EL (cell line): ENCODE measurements at places on chromosomes 11 and 22.

DNA sequence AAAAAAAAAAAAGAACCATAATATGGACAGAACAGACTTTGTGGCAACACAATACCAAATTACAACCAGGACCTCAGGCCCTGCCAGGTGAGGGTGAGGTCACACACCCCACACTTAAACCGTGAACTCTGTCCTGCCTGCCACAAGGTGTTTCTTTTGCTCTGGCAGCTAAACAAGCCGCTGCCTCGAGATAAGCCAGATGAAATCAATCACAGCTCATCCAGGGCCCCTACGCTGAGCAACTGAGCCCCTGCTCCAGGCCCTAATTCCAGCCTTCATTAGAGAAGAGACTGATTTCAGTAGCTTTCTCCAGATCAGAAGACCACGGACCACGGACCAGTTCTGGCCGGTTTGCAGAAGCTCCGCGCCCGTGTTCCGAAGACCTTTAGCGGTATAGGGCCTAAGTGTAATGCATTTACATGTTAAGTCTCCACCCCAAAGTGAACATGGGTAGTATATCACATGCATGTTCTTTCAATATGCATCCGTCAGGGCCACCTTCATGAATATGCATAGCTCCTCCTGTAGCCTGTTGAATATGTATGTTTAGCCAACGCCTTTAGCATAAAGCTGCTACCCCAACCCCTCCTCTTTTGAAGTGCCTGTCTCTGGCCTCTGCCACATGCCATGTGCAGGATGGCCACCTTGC, 14.8 kb upstream of the RAC2 start:
- DNase-seq = no peak

GRCh38 chr11:115193914-115194801, 310.1 kb downstream of the CADM1 start:
- DNase-seq = no peak

- DNase-seq = no peak
Measured at GRCh38 chr11:115906171-115906570, 402.0 kb upstream of the CADM1 start.

DNA sequence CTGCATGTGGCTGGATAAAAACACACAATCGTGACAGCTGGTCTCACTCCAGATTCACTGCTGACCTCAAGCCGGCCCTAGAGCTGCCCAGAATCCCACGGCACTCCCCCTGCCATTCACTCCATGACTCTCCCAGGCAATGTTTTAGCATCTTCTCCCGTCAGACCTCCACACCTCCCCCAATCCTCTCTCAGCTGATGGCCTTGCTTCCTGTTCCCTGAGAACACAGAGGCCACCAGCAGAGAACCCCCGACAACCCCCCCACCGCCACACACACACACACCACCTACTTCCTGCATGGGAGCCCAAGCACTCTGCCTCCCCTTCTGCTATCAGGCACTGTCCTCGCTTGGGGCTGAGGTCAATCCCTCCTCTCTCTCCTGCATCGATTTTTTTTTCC, 9.3 kb downstream of the TNKS1BP1 start:
- peak; percentile 18 for DNase-seq

GRCh38 chr11:26839911-26840698, 118.2 kb upstream of the SLC5A12 start:
- no peak for DNase-seq

DNA sequence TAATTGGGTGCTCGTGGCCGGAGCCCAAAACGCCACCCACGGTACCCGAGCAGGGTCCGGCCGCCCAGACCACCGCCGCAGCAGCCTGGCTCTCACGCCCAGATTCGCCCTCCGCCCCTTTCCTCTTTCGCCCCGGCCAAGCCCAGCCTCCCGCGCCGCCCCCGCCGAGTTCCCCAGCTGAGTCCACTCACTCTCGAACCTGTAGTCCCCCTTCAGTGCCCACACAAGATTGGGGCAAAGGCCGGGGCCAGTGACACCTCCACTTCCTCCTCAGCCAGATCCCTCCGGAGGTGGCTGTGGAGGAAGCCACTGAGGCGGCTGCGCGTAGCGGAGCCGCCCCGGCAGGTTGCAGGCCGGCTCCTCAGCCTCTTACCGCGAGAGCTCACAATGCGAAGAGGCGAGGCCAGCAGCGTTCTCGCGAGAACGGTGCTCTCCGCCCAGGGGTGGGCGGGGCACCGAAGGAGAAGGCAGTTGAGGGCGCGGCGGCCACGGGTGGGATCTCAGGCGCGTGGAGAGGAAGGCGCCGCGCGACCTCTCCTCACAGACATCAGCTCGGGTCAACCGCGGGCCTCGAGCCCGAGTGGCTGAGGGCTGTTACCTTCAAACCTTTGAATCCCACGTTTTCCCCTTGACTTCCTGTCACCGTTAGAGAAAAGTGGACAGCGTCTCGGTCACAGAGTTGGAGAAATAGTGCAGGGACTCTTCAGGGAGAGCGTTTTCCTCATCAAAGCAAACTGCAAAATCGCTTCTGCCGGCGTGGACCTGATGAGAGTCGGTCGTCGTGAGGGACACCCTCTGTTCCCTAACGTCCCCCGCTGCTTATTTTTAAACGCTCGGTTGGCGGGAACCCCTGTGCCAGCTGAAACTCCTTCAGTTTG, at the start of gene BTBD10:
Gene BTBD10, minus strand, starts transcription at position 322 of the 878 bp plus-strand sequence. CDS start 18,098 bp downstream, outside the sequence.
- peak; percentile 95 for DNase-seq

DNA sequence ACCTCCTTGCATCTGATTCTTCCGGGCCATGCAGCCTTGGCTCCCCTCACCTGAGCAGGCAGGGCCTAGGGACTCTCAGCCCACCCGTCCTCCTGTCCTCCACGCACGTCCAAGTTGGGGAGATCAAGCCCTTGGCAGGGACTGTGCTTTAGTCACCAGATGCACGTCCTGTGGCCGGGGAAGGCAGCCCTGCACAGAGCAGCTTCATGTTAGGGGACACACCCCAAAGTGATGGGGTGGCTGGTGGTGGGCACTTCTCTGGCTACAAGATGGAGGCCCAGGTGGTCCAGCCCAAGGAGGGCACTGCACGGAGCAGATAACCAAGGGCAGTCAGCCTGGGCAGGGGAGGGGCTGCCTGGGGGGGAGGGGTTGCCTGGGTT, 1.2 kb downstream of the MUC5B start:
- no peak for DNase-seq

GRCh38 chr22:49046546-49047361, 780.9 kb downstream of the BRD1 start:
- no peak for DNase-seq

DNA sequence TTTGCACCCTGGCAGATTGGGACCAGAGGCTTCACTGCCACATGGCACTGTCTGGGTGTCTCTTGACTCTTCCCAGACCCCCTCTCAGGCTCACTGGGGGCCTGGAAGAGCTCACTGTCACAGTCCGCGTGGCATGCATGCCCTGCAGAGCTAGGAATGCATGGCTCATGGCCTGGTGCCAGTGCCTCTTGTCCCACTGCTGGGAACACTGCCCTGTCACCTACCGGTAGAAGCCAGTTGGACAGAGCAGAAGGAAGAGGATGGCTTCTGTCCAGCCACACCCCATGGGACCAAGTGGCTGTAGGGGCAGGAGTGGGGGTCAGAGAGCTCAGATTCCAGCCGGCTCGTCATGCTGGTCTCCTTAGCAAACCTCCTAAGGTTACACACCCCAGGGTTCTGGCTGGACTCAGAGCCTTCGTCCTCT, 29.7 kb downstream of the MB start:
- no peak for DNase-seq

DNA sequence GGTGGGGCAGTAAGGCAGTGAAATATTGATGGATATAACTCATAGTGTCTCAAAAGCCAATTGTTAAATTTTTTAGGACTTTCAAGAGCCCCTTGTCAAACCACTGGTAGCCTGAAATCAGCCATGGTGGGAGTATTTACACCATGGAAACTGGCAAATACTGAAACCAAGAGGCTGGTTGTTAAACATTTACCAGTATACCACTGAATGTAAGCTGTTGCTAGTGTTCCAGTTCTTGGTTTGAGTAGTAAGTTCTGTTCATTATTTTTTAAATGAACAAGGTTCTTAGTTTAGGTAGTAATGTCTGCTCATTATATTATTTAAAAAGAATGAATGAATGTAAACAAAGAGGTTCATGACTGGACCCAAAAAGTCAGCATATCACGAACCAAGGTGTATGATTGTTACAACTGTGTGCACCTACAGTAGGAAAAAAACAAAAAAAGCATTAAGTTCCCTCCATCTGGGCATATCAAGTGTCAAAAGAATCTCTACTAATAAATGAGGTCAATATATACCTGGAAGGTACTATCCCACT, 4.5 kb upstream of the EIF3F start:
- no peak for DNase-seq

GRCh38 chr11:95668131-95668530, 121.5 kb downstream of the FAM76B start:
- no peak for DNase-seq

DNA sequence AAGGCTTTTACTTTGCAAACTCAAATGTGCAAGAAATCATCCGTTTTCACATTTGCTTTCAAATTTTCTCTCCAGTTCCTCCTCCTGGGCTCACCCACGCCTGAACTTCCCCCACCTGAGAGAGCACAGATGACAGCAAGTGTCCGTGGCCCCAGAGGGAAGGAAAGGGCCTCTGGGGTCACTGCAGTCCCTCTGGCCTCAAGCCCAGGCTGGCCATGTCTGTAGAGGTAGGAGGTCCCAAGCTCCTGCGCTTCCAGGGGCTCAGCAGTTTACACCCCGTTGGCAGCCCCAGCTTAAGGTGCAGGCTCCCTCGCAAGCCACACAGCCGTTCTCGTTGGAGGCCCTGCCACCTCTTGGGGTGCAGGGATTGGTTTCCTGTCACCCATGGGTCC, 40.5 kb upstream of the PRDM11 start:
- no peak for DNase-seq

GRCh38 chr11:69201764-69202370, 46.1 kb downstream of the SMIM38 start:
- DNase-seq = no peak

- DNase-seq = peak; percentile 19
Measured at GRCh38 chr22:38925571-38926041, 31.8 kb upstream of the APOBEC3A start.

DNA sequence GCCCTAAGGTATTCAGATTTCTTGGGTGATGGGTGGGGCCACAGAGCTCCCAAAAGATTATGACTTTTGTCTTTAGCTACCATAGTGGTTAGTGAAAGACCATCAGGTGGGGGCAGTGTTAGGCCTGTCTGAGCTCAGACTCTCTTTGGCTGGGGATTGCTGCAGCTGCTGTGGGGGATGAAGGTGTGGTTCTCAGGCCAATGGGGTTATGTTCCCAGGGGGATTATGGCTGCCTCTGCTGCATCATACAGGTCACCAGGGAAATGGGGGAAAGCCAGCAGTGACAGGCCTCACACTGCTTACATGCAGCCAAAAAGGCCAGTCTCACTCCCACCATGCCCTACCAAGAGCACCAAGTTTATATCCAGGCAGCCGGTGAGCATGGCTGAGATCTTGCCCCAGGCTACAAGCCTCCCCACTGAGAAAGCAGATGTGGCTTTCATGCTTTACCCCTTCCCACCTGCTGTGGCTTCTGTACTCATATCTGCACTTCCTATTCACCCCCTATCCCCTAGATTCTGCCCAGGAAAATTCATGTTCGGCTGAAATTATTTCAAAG, 24.8 kb downstream of the CNTF start:
- no peak for DNase-seq

GRCh38 chr11:98710986-98711385, 309.8 kb upstream of the CNTN5 start:
- DNase-seq = no peak

DNA sequence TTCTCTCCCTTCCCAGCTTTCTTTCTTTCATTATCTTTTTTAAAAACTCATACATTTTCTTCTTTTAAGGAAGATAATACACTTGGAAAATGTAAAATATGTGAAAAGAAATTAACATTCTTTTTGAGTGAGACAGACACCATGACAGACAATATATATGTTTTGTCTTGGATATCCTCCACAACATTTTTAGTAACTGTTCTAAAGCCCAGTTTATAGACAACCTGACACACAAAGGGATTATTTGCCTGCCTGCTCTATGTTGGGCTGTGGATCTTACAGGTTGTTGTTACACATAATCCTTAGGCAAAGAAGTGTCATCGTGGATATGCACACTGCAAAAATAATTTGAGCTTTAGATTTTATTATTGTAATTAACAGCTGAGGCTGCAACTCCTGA, 301.4 kb upstream of the PDGFD start:
- no peak for DNase-seq

DNA sequence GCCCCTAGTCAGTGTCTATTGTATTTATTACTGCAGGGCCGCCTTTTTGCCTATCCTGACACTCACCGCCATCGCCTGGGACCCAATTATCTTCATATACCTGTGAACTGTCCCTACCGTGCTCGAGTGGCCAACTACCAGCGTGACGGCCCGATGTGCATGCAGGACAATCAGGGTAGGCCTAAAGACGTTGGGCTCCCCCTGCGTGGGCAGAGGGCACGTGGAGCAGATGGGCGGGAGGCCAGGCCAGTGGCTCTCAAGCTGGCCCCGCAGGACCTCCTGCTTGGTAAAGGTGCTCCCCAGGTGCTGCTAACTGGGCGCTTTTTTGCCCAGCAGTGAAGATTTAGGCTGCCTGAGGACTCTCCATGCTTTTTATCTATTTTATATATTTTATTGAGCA, 22.5 kb downstream of the CAT start:
- no peak for DNase-seq

DNA sequence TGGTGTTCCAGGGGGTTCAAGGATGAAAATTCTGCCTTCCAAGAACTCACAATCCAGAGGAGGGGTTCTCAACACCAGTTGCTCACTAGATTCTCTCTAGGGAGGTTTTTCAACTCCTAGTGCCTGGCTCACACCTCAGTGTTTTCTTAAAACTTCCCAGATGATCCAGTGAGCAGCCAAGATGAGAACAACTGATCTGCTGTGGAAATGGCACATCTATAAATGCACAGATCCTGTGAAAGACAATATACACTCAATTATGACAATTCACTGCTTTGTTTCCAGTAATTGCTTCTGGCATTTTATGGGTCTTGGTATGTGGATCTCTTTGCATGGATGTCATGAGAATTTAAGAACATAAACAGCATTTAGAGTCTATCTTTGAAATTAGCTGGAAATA, 45.2 kb upstream of the PRSS23 start:
- DNase-seq = no peak

GRCh38 chr11:131688048-131688693, 317.8 kb downstream of the NTM start:
- peak; percentile 53 for DNase-seq

DNA sequence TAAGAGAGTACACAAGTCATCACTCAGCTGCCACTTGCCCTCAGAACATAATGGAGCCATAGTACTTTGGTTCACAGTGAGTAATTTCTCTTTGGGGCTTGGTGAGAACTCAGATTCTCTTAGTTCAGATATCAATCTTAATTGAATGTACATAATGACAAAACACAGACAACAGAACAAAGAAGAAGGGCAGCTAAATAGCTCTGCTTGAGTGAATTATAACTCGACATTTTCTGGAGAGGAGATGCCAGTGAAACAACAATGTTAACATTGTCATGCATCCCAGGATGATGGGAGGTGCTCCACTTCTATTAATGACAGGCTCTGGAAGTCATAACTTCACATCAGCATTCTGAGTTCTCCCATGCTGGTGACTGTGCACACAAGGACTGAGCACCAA, 508.1 kb downstream of the TMEM135 start:
- DNase-seq = no peak

- no peak for DNase-seq
Measured at GRCh38 chr11:115357066-115357465, 147.1 kb downstream of the CADM1 start.
